Esophagus squamous epithelium (tissue), 5 donors: ENCODE measurements at places on chromosomes 5 and 9. TPM values are rescaled to one million over a fixed set of nuclear protein-coding genes. Genes with fewer than 3 reads are reported as not detected.
A peak's percentile ranks its signal among the peaks of the same experiment; 100 is the strongest.

The C9 gene
- total RNA-seq: not detected

The SIT1 gene
- 1.9 TPM for total RNA-seq

The PCDHA3 gene
- not detected for total RNA-seq

The RGS14 gene
- total RNA-seq: 37.8 TPM

DNA sequence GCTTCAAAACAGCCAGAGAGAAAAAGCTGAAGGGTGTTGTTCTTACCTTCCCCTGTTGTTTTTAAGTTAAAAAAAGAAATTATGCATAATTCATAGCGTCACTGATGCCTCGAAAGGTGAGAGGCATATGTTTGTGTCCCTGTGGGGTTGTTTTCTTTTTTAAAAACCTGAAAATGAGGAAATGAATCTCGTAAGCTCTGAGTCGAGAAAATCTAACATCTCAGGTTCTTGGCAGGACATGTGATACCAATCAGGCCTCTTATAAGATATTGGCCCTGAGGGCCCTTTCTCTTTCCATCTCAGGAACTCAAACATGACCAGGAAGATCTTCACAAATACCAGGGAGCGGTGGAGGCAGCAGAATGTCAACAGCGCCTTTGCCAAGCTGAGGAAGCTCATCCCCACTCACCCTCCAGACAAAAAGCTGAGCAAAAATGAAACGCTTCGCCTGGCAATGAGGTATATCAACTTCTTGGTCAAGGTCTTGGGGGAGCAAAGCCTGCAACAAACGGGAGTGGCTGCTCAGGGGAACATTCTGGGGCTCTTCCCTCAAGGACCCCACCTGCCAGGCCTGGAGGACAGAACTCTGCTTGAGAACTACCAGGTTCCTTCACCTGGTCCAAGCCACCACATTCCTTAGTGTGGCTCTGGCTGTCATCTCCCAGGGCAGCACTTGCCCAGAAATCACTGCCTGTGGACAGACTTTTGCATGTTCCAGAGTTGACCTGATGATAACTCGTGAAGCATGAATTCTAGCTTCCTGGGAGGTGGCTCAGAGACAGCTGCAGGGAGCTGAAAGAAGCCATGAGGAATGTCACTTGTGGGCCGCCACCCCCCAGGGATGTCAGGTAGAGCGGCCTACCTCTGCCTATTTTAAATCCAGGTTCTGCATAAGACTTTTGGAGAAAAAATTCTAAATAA is at the start of gene TAL2:
TAL2 (plus strand) TSS at position 274 of the 921 bp plus-strand sequence; CDS start at position 314, 40 bp downstream.
- no peaks in the 10 kb centered on the region for H3K4me1 ChIP-seq
- H3K27me3 ChIP-seq: peaks cover 24% of the 10 kb centered on the region
- H3K36me3 ChIP-seq: no peaks in the 10 kb centered on the region
- H3K27ac ChIP-seq: no peak within 1 kb of the TSS

GRCh38 chr5:8418049-8418426 is 549.1 kb downstream of the MTRR start:
- H3K4me1 ChIP-seq: no peaks in the 10 kb centered on the region
- no peak for DNase-seq
- H3K27me3 ChIP-seq: no peaks in the 10 kb centered on the region
- H3K36me3 ChIP-seq: no peaks in the 10 kb centered on the region
- H3K4me3 ChIP-seq: no peak overlapping the region
- H3K27ac ChIP-seq: no peak overlapping the region

- H3K27ac ChIP-seq: no peak overlapping the region
- H3K27me3 ChIP-seq: no peaks in the 10 kb centered on the region
- H3K4me3 ChIP-seq: no peak overlapping the region
- no peaks in the 10 kb centered on the region for H3K4me1 ChIP-seq
These were observed 83.6 kb downstream of the RFK start for GRCh38 chr9:76310577-76310976.

DNA sequence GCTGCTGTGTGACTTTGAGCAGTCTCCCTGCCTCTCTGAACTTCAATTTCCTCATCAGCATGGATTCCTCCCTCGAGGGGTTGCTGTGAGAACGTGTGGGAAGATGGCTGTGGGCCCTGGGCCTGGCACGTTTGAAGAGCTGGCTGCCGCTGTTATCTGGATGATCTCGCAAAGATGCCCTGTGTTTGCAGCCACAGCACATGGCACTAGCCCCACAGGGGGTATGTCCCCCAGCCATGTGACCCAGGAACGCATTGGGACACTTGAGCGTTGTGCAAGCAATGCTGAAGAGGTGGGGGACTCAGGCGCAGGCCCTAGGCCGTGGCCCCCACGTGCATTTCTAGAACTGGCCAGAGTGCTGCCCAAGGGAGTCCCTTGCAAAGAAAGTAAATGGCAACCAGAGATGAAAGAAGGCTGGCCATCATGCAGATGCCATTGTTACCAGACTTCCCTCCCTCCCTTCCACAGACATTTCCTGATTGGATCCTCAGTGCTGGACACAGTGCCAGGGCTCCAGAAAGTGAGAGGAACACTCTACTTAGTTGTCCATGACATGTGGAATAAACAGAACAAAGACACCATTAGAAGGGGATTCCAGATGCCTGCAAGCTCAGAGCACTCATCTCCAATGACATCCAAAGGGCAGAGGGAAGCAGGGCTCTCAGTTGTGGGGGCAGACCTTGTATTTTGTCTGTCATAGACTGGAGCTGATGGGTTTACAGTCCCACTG is 65.1 kb upstream of the NEURL1B start:
- H3K4me3 ChIP-seq: no peak overlapping the region
- no peaks in the 10 kb centered on the region for H3K27me3 ChIP-seq
- DNase-seq: no peak
- no peaks in the 10 kb centered on the region for H3K36me3 ChIP-seq

DNA sequence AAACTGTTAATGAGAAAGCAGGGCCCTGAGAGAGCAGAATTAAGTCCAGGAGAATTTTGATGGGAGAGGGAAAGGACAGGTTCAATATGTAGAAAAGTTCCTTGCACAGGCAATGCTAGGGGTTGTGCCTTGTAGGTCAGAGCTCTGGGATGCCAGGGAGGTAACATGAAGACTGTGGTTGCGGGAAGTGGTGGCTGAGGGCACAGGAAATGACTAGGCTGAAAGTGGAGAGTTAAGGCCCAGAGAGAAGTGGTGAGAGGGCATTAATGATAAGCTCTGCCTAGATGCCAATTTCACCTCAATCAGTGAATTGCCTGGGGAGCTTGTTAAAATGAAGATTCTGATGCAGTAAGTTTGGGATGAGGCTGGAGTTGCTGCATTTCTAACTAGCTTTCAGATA is 31.5 kb upstream of the PPP3R2 start:
- H3K27ac ChIP-seq: no peak overlapping the region
- DNase-seq: no peak
- H3K4me3 ChIP-seq: no peak overlapping the region
- no peaks in the 10 kb centered on the region for H3K4me1 ChIP-seq
- H3K36me3 ChIP-seq: no peaks in the 10 kb centered on the region
- H3K27me3 ChIP-seq: no peaks in the 10 kb centered on the region

The IFNA21 gene
- total RNA-seq: not detected

DNA sequence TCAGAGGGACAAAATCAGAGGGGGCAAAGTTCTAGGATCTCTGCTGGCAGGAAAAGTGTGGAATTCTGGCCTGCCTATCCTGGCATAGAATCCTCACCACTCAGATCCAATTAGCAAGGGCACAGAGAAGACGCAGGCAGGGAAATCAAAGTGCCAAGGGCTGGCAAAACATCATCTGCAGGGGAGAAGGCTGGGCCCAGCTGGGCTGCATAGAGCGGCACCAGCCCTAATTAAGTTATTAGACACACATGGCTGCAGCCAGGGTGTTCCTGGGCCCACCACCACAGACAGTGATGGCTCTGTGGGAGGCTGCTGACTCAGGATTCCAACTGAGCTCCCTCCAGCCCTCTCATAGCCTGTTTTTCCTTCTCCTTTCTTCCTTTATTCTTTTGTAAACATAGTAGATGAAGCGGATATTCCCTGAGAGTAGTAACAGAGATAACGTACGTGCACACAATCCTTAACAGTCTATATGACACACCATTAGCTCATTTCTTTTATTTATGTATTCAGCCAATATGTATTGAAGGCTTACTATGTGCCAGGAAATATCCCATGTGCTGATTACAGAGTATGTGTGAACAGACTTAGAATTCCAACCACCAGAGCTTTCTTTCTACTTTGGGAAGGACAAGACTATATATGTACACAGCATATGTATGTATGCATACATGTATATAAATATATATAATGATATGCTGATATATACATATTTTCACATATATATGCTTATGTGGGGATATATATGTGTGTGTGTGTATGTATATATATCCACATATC is 236.1 kb downstream of the ASTN2 start:
- no peak for DNase-seq
- no peak overlapping the region for H3K4me3 ChIP-seq
- H3K4me1 ChIP-seq: no peaks in the 10 kb centered on the region
- no peaks in the 10 kb centered on the region for H3K27me3 ChIP-seq
- no peaks in the 10 kb centered on the region for H3K36me3 ChIP-seq
- no peak overlapping the region for H3K27ac ChIP-seq

DNA sequence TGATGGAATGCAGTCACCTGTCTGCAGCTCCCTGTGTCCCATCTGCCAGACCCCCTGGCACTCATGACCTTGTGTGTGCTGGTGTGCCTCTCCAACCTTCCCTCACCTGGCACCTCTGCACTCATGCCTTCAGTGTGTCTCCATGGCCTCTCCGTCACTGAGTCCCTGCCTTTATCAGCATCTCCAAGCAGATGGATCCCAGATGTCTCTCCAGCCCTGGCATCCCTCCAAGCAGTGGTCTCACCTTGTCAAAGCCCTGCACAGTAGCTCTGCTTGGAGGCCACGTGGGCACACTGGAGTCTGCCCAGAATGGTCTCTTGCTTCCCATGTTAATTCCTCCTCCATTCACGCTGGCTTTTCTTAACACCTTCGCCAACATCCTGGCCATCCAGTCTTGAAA is 84.8 kb downstream of the DAP start:
- H3K36me3 ChIP-seq: no peaks in the 10 kb centered on the region
- H3K27me3 ChIP-seq: no peaks in the 10 kb centered on the region
- no peak overlapping the region for H3K4me3 ChIP-seq
- no peak for DNase-seq
- no peaks in the 10 kb centered on the region for H3K4me1 ChIP-seq

The SYK gene
- 43.7 TPM for total RNA-seq

The RHOBTB3 gene
- 59.3 TPM for total RNA-seq

- no peak overlapping the region for H3K4me3 ChIP-seq
- no peak overlapping the region for H3K27ac ChIP-seq
- H3K4me1 ChIP-seq: peaks cover 6% of the 10 kb centered on the region
- no peaks in the 10 kb centered on the region for H3K36me3 ChIP-seq
- no peak for DNase-seq
These were observed 19.8 kb upstream of the NTNG2 start for GRCh38 chr9:132141948-132142594.

DNA sequence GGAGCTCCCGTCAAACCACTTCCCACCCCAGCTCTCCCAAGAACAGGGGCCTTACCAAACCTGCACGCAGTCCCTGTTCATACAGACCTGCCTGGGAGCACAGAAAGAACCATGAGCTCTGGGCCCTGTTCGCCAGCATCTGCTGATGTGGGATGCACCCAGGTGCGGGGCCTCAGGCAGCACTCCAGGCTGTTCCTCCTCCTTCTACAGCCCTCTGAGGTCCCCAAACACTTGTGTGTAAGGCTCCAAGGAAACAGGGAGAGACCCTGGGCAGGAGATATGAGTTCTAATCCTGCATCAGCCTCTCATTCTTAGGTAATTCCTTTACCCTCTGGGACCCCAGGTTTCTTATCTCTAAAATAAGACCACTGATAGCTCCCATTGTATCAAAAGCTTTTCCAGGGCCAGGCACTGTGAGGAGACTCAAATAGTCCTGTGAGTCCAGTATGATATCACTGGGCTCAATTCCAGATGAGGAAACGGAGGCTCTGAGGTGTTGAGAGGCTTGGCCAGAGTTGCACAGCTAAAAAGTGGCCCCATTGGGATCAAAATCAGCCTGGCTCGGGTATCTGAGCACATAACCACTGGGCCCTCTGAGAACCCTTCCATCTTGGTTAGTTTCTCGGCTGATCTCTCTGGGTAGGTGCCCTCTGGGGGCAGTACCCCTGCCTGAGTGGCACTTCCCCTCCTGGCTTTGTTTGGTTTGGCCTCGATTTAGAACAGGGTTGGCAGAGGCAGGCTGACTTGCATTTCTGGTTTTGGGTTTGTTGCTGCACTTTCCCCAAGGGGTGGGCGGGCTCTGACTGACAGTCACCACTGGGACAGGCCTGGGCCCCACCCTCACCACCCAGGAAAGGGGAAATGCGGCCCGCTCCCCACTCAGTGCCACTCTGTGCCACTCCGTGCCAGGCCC is 116.8 kb downstream of the RGS3 start:
- H3K27me3 ChIP-seq: no peaks in the 10 kb centered on the region
- peaks cover 10% of the 10 kb centered on the region for H3K36me3 ChIP-seq
- H3K4me3 ChIP-seq: peak overlapping the region; percentile 53

GRCh38 chr5:158832096-158832685 is 267.5 kb downstream of the EBF1 start:
- H3K27me3 ChIP-seq: no peaks in the 10 kb centered on the region
- no peaks in the 10 kb centered on the region for H3K36me3 ChIP-seq

- no peak for DNase-seq
- H3K36me3 ChIP-seq: no peaks in the 10 kb centered on the region
- no peak overlapping the region for H3K4me3 ChIP-seq
- H3K27me3 ChIP-seq: peaks cover 17% of the 10 kb centered on the region
- no peak overlapping the region for H3K27ac ChIP-seq
- peaks cover 20% of the 10 kb centered on the region for H3K4me1 ChIP-seq
These were observed 8.5 kb downstream of the MRPL36 start for GRCh38 chr5:1791176-1791575.

DNA sequence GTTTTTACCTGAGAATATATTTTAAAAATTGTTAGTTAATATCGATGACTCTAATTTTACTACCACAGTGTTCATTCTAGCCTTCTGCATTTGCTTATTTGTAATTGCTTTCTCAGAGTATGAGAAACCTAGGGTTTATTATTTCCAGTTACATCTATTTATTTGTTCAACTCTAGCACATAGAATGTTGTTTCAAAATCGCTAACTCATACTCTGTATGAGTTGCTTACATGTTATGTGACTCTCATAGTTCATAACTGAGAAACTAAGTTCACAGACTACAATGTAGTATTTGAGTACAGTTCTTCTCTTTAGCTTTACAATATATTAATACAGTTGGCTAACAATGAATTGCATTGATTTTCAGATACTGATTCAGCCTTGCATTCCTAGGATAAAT is 103.2 kb downstream of the MACROH2A1 start:
- H3K4me3 ChIP-seq: no peak overlapping the region
- H3K27me3 ChIP-seq: no peaks in the 10 kb centered on the region
- H3K36me3 ChIP-seq: no peaks in the 10 kb centered on the region

DNA sequence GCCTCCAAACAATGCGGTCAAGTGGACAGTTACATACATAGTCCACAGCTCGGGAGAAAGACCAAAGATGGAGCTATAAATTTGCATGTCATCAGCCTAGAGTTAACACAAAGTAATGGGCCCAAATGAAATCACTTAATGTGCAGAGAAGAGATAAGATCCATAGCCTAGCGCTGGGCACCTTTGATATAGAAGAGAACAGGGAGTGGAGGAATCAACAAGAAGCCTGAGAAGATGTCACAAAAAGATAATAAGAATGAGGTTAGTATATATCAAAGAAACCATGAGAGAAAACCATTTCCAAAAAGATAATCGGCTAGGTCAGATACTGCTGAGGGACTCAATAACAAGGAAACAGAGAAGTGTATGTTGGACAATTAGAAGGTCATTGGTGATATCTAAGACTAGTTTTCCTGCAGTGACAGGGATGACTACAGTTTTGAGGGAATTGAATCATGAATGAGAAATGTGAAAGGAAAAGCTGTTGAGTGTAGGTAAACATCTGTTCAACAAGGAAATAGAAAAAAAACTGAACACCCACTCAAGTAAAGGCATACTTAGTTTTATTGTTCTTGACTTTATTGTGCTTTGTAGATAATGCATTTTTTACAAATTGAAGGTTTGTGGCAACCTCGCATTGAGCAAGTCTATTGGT is 68.7 kb upstream of the CDH6 start:
- H3K4me1 ChIP-seq: peaks cover 5% of the 10 kb centered on the region
- no peak overlapping the region for H3K4me3 ChIP-seq
- no peak overlapping the region for H3K27ac ChIP-seq
- DNase-seq: no peak
- H3K36me3 ChIP-seq: no peaks in the 10 kb centered on the region
- no peaks in the 10 kb centered on the region for H3K27me3 ChIP-seq
